SK-N-SH (cell line): ENCODE measurements at places on chromosomes 13 and 19. TPM values are rescaled to one million over a fixed set of nuclear protein-coding genes. Genes with fewer than 3 reads are reported as not detected.

The FGF22 gene
- 0.62 and 0.93 TPM in 2 replicates for polyA plus RNA-seq

The SLC8A2 gene
- 0.29 and 0.58 TPM in 2 replicates for polyA plus RNA-seq

The SHC2 gene
- 0.64 and 0.80 TPM in 2 replicates for polyA plus RNA-seq

The FXYD1 gene
- 0.12 TPM in 1 of 2 replicates, not detected in the other for polyA plus RNA-seq

The FFAR1 gene
- not detected in 2 replicates for polyA plus RNA-seq

The ZNF177 gene
- polyA plus RNA-seq, result 2.6 and 3.6 TPM in 2 replicates

The LRRC25 gene
- polyA plus RNA-seq, result not detected in 2 replicates

The RNF17 gene
- polyA plus RNA-seq, result not detected in 2 replicates

The POLR2I gene
- polyA plus RNA-seq, result 54.8 and 140 TPM in 2 replicates

DNA sequence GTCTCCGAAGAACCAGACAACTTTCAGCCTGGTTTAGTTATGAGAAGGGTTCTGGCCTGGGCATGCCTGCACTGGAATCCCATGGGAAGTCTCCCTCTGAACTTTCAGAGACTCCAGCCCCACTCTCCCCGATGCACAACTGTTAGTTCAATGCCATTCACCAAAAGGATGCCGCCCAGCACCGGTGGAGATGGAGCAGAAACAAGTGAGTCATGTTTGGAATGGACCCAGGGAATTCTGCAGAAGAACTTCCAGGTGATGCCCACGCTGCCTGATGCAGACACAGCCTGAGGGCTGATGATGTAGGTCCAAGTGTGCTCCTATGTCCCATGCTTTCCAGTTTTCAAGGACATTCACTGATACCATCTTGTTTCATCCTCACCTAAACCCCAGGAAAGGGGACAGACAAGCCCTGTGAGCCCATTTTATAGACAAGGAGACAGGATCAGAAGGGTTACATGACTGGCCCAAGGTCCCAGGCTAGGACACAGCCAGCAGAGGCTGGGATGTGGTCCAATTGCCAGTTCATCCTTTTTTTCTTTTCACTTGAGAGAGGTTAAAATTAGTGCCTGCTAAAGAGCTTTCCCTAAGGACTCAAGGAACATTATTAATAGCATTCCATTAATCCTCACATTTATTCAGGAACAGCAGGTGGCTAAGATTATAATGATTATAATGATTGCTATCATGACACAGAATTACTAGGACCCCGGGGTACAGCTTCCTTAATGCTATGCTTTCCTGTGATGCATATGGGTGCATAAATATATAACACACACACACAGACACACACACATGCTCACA lies 39.5 kb downstream of the SIAH3 start:
- no peak for DNase-seq

- DNase-seq, result no peak
Observed at GRCh38 chr13:33453936-33454335, 168.4 kb upstream of the STARD13 start.

- DNase-seq, result no peak
Observed at GRCh38 chr13:64639206-64639605, 2590.9 kb downstream of the PCDH9 start.

GRCh38 chr13:33167491-33167890 lies 118.1 kb downstream of the STARD13 start:
- DNase-seq, result no peak

- peak; percentile 98 for DNase-seq
Observed at GRCh38 chr19:47273313-47274070, 1.2 kb upstream of the INAFM1 start.

DNA sequence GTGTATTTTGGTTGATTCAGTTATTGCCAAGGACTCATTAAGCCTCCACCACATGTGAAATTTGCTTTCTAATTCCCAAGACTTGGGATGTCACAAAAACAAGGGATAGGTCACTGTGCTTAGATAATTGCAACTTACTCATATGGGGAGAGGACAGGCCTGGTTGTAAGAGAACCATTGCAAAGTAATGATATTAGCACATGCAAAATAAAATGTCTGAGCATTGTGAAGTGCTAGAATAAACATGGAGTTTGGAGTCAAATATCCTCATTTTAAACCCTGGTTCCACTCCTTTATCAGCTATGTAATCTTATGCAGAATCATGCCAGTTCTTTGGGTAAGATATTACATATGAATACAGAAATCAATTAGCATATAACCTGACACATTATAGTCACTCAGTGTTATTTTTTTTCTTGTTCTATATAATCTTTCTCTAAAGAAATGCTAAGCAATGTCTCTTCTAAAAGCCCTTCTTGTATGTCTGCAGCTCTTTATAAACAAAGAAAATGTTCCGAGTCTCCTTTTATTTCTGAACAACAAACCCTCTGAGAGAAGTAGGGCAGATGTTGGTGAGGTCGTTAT lies 5.5 kb downstream of the CBY2 start:
- no peak for DNase-seq

GRCh38 chr13:84741253-84741652 lies 859.0 kb upstream of the SLITRK1 start:
- no peak for DNase-seq

DNA sequence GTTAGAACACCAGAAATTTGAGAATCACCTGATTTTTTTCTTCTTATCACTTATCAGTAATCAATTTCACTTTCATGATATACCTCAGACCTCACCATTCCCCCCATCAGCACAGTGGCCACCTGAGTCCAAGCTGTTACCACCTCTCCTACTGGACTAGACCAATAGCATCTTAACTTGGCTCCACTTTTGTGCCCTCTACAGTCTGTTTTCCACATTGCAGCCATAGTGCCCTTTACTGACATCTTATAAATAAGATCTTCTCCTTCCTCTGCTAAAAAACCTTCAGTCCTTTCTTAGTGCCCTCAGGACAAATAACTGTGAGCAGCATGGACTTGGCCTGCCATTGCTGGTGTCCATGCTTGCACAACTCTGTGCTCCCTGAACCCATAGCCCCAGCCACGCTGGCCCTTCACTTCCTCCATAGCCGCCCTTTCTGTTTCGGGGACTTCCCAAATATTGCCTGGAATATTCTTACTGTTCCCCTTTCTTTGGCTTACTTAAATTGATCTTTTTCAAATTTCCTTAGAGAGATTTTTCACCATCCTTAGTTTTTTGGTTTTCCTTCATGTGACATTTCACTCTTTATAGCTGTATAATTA lies 380.8 kb downstream of the LMO7 start:
- peak; percentile 17 for DNase-seq
